ENCODE measurements at places on chromosomes 3 and 15. TPM values are rescaled to one million over a fixed set of nuclear protein-coding genes. Genes with fewer than 3 reads are reported as not detected.

The NLGN1 gene
- total RNA-seq = 5.7 TPM

The SLC28A1 gene
- total RNA-seq = 0.52 TPM

The TNIK gene
- 31.3 TPM for total RNA-seq

The SLC26A6 gene
- total RNA-seq = 9.4 TPM

The STXBP5L gene
- not detected for total RNA-seq

The TM4SF4 gene
- total RNA-seq = not detected

The RPP25 gene
- 1.0 TPM for total RNA-seq

The SLC12A8 gene
- total RNA-seq = 1.0 TPM

The PARP15 gene
- 2.6 TPM for total RNA-seq

The CADPS gene
- total RNA-seq = 1.0 TPM

The SERINC4 gene
- under 0.01 TPM for total RNA-seq

The TM4SF18 gene
- 6.3 TPM for total RNA-seq

The LAMB2 gene
- total RNA-seq = 601 TPM

The GABRG3 gene
- under 0.01 TPM for total RNA-seq

The CLDN16 gene
- total RNA-seq = under 0.01 TPM

The SEMA3F gene
- 2.1 TPM for total RNA-seq

The CTXN2 gene
- total RNA-seq = not detected

The SNX4 gene
- total RNA-seq = 24.0 TPM

The KIF15 gene
- total RNA-seq = 6.3 TPM

The HYKK gene
- total RNA-seq = 3.7 TPM

The RASL12 gene
- 15.1 TPM for total RNA-seq

The ANKRD63 gene
- not detected for total RNA-seq
